ENCODE measurements at places on chromosomes 5 and 9. TPM values are rescaled to one million over a fixed set of nuclear protein-coding genes. Genes with fewer than 3 reads are reported as not detected.
A peak's percentile ranks its signal among the peaks of the same experiment; 100 is the strongest.

- no peak for DNase-seq
Measured at GRCh38 chr5:135317286-135317685, 81.7 kb downstream of the MACROH2A1 start.

GRCh38 chr5:33772380-33772897 is 119.4 kb downstream of the ADAMTS12 start:
- DNase-seq: peak; percentile 81

The SHOC1 gene
- total RNA-seq: not detected

DNA sequence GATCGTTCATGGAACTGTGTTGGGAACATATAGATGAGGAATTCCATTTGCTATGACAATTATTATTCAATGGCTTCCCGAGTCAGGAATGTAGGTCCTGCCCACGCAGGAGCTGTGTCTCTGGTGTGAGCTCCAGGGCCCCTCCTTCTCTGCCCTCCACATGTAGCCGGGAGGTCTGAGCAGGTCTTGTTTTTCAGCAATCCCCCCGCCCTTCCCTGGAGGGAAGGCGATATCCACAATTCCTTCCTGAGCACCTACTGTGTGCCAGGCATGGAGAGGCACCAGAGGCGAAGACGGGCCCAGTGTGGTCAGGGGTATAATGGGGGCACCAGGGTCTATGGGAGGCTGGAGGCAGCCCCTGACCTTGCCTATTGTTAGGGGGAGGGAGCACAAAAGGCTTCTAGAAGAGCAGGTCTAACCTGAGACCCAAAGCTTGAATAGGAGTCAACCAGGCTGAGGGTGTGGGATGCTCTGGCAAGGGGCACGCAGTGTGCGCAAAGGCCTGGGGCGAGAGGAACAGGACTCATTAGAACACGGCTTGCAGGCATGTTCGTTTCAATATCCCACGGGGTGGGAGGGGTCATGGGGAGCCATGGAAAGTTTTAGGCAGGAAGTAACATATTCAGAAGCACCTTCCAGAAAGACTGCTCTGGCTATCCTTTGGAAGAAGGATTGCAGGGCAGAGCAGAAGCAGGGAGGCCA is 154.9 kb downstream of the C9orf50 start:
- no peak for DNase-seq

- DNase-seq: no peak
Measured at GRCh38 chr5:1524799-1525623, 1.3 kb upstream of the LPCAT1 start.

- no peak for DNase-seq
Measured at GRCh38 chr5:107067395-107067794, 603.3 kb downstream of the EFNA5 start.

The NIPSNAP3A gene
- 78.0 TPM for total RNA-seq

The SGCD gene
- total RNA-seq: 1.3 TPM

The SVEP1 gene
- 2.8 TPM for total RNA-seq

- DNase-seq: no peak
Measured at GRCh38 chr5:21704974-21705668, 1148.0 kb downstream of the CDH12 start.

- DNase-seq: peak; percentile 86
Measured at GRCh38 chr9:131179561-131180219, 54.3 kb downstream of the NUP214 start.

DNA sequence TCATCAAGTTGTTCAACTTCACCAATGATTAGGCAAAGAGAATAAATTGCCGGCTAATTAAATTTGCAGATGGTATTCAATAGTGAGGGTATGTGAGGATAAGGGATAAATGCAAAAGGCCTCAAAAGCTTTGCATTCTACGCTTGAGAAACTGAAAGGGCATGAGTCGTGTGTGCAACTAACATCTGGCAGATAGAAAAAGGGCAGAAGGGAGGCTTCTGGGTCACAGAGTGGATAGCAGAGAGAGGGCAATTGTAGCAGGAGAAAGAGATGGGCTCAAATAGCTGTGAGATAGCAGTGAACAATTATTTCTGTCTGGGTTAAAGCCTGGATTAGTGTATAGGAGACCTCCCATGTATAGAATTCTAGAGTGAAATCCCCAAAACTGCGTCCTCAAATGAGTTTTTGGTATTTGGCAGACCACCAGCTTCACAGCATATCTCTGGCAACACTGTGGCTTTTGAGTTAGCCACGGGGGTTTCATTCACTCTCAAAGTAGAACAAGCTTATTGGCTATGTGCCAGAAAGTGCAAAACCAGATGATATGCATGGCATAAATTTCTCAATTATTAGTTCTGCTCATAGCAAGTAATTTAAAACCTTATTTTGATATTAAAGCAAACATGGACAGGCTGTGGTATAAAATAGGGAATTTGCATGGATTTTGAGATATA is 586.3 kb downstream of the BRINP1 start:
- peak; percentile 17 for DNase-seq

DNA sequence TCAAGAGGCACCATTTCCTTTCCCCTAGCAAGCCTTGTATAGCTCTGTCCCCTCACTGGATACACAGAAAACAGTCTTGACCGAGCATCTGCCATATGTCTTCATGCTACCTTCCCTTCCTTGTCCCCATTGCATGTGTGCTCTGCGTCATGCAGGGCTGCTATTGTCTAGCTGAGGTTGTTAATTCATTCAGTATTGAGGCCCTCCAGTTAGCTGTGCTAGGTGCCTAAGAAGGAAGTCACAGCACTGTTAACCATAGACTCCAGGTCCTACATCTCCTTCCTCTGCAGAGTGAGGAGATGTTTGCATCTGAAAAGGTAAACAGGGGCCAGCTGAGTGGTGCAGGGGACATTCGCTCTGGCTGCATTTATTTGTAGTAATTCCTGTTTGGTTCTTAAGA is 48.2 kb downstream of the SLC1A3 start:
- no peak for DNase-seq

DNA sequence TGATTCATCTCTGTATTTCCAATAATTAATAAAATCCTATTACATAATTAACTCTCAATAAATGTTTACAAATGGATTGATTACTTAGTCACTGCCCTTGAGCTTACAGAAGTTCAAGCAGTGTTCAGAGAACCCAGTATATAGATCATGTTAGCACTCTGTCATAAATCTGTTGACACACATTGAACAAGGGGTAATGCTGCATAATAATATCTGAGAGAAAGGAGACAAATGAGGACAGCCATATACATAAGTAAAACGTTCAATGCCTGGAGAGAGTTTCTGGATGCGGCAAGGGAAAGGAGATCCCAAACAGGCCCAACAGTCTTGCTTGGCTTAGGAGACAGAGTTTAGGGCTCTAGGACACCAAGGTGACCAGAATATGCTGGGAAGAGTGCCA is 270.2 kb downstream of the FBXL17 start:
- no peak for DNase-seq

The SH2D3C gene
- total RNA-seq: 3.5 TPM

DNA sequence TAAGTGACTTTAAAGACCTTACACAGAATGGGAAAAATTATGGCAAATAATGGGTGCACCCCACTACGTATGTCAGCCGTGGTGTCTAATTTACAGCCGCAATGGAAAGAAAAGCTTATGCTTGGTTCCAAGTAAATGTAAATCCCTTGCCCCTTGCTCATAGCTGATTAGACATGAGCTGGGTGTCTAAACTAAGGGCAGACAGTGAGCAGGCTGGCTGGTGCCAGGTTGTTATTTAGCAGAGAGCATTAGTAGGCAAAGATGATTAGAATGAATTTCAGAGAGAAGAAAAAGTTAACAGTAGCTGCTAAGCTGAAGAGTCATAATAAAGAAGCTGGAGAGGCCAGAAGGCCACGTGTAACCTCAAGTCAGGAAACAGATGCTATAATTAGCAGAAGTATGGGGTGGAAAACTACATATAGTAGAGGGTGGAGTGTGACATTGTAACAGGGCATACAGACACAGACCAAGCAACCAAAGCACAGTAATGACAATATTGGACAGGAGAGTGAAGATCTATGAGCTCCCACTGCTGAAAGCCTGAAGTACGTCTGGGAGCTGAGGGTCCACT is 257.7 kb downstream of the MCTP1 start:
- no peak for DNase-seq

The PRRT1B gene
- not detected for total RNA-seq

The TNFSF15 gene
- total RNA-seq: not detected

GRCh38 chr9:130530938-130531337 is 48.4 kb upstream of the FUBP3 start:
- DNase-seq: peak; percentile 88

The WNK2 gene
- total RNA-seq: 31.6 TPM

GRCh38 chr5:68066277-68066955 is 149.1 kb upstream of the PIK3R1 start:
- DNase-seq: no peak

- no peak for DNase-seq
Measured at GRCh38 chr9:97474372-97474925, 27.0 kb upstream of the TMOD1 start.

DNA sequence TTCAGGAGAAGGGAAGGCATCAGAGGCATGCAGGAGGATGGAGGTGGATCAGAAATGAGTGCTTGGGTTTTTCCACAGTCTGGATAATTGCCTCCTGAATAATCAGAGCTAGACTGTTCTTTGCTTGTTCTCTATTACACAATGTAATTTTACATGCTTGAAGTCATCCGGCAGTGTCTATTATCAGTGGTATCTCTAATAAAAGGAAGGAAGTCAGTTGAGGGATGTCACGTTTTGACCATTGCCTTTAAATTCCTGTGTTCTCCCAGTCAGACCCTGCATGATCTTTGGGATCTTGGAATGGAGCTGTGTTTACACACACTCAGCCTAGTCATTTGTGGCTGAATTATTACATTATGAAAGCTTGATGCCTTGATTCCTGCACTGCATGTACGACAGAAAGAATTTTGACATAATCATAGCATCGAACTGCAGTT is 91.0 kb downstream of the PDE8B start:
- DNase-seq: no peak

GRCh38 chr9:24572406-24572805 is 26.7 kb upstream of the IZUMO3 start:
- no peak for DNase-seq

DNA sequence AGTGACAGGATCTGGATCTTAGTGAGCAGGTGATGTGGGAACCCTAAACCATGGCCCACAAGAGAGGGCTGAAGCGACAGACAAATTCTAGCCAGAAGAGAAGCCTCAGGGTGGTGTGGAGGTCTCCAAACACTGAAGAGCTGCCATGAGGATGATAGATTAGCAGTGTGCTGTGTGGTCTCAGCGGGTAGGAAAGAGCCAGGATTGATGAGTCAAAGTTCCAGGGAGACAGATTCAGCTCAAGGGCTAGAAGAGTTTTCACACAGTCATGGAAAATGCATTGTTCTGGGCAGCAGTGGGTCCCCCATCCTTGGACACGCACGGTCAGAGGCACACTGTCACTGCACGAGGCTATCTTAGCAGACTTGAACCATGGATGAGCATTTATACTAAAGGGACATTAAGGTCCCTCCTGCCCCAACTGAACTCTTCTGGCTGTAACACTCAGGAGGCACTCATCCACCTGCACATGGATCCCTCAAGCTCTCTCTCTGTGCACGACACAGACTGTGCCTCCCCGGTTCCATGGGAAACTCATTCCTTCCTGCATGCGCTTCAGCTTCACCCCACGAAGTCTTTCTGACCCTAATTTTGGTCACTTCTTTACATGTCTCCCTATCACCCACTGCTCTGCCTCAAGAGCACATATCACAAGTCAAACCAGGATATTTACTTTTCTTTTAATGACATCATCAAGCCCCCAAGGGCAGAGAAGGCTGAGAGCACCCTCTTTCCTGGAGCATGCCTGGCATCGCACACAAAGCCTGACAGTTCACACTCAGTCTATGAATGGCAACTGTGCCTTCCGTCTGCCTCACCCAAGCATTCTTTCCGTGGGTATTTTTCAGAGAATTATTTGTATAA is 84.8 kb downstream of the TLE1 start:
- DNase-seq: no peak

DNA sequence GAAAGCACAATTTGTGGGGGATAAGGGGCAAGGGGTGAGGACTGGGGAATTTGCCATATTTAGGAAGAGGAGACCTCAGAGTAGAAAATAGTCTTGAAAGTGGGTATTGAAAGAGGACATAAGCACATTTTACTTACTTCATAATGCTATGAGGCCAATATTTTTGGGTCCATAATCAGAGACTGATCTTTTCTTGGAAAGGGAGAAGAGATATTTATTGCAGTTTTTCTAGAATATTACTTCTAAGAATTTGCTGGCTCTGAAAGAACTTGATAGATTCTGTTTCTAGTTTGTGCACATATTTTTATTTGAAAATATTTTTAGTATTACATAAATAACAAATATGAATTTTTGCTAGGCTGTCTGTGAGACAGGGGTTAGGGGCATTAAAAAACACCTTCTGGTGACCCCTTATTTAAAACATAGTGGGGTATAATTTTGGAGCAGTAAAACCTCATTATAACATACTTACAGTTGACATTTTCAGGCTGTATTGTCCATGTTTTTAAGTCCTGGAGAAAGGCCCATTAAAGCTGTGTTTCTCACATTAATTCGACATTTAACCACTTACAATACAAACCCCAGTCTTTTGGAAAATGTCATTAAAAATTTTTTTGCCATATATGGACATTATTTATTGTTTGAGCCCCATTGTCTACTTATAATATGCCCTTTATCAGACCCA is 118.9 kb upstream of the NFIB start:
- no peak for DNase-seq

- no peak for DNase-seq
Measured at GRCh38 chr5:96854067-96854466, 22.2 kb upstream of the ERAP2 start.

GRCh38 chr9:91117959-91118703 is 243.6 kb downstream of the AUH start:
- DNase-seq: peak; percentile 83

GRCh38 chr5:1787472-1788047 is 12.1 kb downstream of the MRPL36 start:
- no peak for DNase-seq

DNA sequence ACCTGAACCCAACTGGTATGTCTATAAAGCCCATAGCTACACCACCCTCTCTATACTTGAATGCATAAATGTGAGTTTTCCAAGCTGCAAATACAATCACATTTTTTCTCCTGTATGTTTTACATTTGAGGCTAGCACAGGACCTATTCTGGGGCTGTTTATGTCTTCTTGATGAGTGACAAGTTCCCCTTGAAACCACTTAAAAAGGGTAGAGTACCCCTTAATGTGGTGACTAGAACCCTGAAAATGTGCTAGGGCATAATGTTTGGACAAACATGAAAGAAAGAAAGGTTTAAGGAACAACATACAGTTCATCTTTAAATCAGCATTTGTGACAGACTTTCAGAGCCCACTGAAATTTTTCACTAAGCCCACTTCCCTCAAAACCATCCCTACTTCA is 25.2 kb upstream of the GLIS3 start:
- DNase-seq: no peak

DNA sequence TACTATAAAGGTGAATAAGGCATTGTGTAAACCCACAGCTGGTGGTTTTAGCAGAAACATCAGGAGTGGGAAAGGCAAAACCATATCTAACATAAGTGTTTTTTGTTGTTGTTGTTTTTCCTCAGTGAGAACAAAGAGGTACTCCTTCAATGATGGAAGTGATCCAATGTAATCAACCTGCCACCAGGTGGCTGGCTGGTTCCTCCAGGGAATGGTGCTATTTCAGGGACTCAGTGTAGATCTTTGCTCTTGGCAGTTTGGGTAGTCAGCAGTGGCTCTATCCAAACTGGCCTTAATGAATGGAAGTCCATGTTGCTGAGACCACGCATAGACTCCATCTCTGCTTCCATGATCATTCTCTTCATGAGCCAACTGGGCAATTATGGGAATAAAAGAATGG is 10.8 kb downstream of the DMRTA1 start:
- DNase-seq: no peak

GRCh38 chr5:75277463-75277862 is 40.8 kb upstream of the ANKRD31 start:
- DNase-seq: no peak
